Activated naive CD8-positive, alpha-beta T cell treated with anti-CD3 and anti-CD28 coated beads for 36 hours (primary cell): ENCODE measurements at places on chromosomes 6 and 20. TPM values are rescaled to one million over a fixed set of nuclear protein-coding genes. Genes with fewer than 3 reads are reported as not detected.

The C20orf204 gene
- total RNA-seq = 2.5 TPM

The NKX2-2 gene
- not detected for total RNA-seq

- no peak for DNase-seq
Observed at GRCh38 chr6:11292091-11292490, 59.6 kb upstream of the NEDD9 start.

- no peak for DNase-seq
Observed at GRCh38 chr6:128487055-128487454, 33.3 kb downstream of the PTPRK start.

- DNase-seq = no peak
Observed at GRCh38 chr6:144566868-144567615, 281.9 kb downstream of the UTRN start.

DNA sequence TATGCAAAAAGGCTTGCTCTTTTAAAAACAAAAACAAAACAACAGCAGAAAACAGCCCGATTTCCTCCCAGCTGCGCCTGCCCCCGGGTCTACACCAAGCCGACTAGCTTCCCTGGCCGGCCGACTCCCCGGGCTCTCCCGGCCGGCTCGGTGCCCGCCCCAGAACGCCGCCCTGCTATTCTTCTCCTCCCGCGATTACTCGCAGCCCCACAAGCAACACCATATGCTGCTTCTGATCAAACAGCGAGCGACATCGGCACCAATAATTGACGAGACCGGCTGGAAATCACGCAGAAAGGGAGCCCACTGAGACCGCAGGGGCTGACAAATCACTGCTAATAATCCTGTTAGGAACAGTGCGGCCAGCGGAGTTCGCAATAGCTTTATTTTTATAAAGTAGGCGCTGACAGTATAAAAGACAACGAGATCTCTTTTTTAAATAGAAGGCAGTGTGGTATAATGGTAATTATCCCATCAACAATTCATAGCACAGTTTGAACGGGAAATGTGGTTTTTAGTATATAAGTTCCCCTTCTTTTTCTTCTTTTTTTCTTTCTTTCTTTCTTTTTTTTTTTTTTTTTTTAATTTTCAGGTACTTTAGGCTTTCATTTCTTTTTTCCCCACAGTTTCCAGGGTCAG lies 3.3 kb downstream of the SIM1 start:
- no peak for DNase-seq

GRCh38 chr6:149200282-149200945 lies 117.1 kb upstream of the TAB2 start:
- DNase-seq = no peak

DNA sequence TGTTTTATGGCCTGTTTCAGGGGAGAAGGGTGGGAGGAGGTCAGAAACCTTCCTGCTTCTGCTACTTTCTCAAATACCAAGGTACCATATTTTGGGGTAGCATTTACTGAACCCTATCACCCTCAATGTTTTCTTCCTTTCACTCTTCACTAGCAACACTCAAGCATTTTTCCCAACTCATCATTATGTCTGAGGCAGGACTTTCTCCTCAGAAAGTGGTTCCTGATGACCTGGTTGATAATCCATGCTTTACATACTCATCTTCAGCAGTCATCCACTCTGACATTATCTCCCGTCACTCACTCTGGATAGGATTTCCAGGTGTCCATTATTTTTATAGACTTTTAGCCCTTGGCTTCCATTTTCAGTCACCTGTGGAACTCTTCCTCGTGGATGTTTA lies 21.1 kb downstream of the ZNF292 start:
- DNase-seq = no peak

- no peak for DNase-seq
Observed at GRCh38 chr6:27896398-27896796, 15.8 kb downstream of the OR2B2 start.

DNA sequence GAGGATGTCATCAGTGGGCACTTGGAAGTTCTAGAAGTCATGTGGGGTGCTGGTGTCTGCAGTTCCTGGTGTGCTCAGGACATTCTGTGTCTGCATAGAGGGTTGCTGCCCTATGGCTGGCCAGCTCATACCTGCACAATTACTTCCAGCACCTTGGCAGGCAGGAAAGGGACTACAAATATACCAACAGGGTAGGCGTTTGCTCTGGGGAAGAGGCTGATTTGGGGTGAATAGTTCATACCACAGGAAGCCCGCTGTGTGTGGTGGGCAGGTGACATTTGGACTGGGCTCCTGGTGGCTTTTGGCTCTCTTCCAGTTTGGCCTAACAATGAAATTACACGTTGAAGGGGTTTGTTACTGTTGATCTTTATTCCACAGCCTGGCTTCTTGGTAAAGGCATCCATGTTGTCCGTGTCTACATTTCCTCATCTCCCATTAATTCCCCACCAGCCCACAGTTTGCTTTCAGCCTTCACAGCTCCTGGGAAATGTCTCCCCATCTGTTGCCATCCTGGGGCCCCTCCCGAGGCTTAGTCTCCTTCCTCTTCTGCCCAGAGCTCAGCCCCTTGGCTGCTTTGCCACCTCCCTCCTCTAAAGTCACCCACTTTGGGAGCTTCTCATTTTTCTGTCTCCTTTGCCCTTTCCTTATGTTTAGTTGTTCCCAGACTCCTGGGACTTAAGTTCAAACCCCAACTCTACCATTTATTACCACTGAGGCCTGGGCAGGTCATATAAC lies 88.1 kb downstream of the RSPH3 start:
- peak; percentile 52 for DNase-seq

DNA sequence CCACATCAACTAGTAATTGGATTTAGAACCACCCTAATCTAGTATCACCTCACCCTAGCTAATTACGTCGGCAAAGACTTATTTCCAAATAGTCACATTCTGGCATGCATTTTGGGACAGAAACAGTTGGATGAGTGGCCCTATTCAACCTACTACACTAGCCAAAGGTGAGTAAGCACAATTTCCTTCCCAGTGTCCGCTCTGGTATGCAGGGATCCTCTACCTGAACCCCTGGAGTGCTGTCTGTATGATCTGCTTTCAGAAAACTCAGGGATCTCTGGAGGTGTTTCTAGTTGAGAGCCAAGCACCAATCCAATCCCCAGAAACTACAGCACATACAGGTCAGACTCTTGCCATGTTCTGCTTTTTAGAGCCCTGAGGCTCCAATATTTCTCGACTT lies 717.4 kb upstream of the MANEA start:
- DNase-seq = no peak

DNA sequence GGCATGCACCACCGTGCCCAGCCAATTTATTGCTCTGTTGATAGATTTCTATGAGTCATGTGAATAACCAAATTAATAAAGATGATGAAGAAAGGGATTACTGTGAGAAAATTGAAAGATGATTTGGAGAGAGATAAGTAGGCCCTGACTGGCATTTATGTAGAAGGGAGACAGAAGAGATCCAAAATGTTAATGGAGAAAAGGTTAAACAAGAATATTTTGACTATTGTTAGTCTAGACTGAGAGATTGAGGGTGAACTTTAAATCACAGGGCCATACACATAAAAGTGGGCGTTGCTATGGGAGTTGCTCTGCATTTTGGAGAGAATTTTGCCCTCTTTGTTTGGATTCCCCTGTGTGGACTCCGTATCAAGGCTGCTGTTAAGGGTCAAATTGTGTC lies 68.9 kb upstream of the SCAF8 start:
- DNase-seq = no peak

GRCh38 chr20:39717936-39718335 lies 755.8 kb downstream of the DHX35 start:
- DNase-seq = no peak
